Stimulated activated CD4-positive, alpha-beta T cell treated with anti-CD3 and anti-CD28 coated beads, TNF-alpha, amount 100 ng/mL, for 48 hours (primary cell): ENCODE measurements at places on chromosomes 6 and 20.

GRCh38 chr6:85641897-85642773, 551 bp downstream of the SYNCRIP start:
- DNase-seq = peak; percentile 15

DNA sequence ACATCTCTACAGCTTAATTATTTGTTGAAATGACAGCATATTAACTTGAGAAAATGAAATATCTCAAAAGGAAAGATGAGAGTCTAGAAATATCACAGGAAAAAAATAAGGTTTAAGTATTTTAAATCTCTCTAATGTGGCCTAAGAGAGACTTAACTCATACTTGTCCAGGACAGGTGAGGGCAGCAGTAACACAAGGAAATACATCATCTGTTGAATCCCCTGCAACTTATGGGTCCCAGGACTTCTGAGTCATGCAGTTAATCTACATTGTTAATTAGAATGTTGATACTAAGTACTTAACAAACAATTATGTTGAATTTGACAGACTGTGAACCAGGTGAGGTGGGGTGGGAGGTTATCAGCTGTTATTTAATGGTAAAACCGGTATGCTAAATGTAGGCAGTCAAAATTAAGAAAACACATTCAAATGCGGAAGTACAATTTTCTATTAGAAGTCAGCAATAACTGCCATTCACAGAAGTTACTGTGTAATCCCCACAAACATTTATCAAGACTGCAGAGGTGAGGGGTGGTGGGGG, 87.9 kb downstream of the CEP57L1 start:
- no peak for DNase-seq

DNA sequence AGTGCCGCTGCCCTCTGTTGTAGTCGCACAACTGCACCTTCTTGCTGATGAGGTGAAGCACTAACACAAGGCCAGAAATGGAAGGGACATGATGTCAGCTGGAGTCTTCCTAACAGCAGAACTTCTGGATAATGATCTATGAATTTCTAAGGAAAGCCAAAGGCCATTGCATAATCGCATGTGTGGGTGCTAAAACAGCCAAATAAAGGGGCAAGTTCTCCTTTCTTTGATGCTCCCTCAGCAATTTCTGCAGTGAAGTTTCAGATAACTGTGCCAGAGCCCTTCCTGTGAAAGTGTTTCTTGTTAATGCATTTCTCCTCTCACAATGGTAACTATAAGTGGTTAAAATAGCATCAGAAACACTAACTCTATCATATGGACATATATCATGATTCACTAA, 8.0 kb upstream of the F13A1 start:
- no peak for DNase-seq

- DNase-seq = no peak
These were observed 817 bp downstream of the ME1 start for GRCh38 chr6:83429857-83430610.

- DNase-seq = no peak
These were observed 296.3 kb downstream of the OGFRL1 start for GRCh38 chr6:71584712-71585436.

DNA sequence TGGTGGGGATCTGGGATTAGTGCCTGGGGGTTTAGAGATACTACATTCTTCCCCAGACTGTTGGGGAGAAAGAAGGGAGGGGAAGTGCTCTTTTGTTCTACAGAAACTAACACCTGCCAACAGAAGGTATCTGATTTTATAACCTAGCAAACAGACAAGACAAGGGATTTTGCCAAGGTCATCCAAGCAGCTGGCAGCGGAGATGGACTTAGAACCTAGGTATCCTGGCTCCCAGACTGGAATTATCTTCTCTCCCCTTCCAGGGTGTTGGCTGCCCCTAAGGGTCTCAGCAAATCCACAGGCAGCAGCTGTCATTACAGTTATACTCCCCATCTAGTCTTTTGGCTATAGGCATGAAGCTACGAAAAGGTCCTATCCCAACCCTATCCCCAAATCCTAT, 8.4 kb downstream of the SDC4 start:
- no peak for DNase-seq

GRCh38 chr6:21984135-21984534, 312.7 kb downstream of the PRL start:
- DNase-seq = no peak

GRCh38 chr20:56833427-56833826, 204.3 kb downstream of the TFAP2C start:
- DNase-seq = no peak

DNA sequence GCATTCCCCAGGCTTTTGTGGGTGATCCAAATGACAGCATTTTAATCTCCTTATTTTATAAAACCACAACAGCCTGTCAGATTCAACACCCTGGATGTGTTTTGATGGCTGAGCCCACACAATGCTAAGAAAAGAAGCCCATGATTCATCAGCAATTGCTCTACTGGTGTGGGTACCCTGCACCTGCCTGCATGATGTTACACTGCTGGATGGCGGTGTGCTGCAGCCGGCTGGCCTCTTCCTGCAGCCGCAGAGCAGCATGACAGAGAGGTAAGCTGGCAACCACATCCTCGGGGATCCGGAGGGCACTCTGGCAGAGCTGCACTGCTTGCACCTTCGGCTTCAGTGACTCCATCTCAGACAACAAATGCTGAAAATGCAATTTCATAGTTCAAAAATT, 327.5 kb downstream of the SYNE1 start:
- DNase-seq = peak; percentile 73

- no peak for DNase-seq
These were observed 37.6 kb upstream of the PHIP start for GRCh38 chr6:79115553-79116182.

DNA sequence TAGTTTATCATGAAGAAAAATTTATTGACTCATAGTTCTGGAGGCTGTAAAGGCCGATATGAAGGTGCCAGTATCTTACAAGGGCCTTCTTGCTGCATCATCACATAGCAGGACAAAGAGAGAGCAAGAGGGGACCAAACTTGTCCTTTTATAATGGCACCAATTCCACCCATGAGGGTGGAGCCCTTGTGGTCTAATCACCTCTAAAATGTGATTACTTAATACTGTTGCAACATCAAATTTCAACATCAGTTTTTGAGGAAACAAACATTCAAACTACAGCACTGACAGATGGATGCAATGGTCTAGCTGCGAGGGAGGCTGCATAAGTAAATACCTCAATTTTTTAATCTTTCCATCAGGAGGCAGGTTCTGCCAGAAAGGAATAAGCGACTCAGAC, 76.7 kb upstream of the LAMA2 start:
- DNase-seq = no peak

GRCh38 chr20:33655164-33655563, 7.0 kb upstream of the C20orf144 start:
- DNase-seq = no peak

- DNase-seq = no peak
These were observed 53.6 kb downstream of the MDGA1 start for GRCh38 chr6:37643851-37644672.

GRCh38 chr6:106421496-106421895, 61.0 kb downstream of the CRYBG1 start:
- no peak for DNase-seq

DNA sequence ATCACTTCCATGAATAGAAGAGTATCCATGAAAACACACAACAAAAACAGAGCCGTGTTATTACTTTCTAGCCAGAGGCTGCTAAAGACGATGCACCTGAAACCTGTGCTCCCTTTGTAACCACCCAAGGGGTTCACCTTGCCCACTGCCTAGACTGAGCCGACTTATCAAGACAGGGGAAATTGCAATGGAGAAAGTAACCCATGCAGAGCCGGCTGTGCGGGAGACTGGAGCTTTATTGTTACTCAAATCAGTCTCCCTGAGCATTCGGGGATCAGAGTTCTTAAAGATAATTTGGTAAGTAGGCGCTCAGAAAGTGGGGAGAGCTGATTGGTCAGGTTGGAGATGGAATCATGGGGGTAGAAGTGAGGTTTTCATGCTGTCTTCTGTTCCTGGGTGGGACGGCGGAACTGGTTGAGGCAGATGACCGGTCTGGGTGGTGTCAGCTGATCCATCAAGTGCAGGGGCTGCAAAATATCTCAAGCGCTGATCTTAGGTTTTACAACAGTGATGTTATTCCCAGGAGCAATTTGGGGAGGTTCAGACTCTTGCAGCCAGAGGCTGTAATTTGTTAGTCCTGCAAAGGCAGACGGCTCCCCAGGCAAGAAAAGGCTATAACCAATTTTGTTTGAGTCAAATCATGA, 366.6 kb downstream of the PREX1 start:
- DNase-seq = no peak

DNA sequence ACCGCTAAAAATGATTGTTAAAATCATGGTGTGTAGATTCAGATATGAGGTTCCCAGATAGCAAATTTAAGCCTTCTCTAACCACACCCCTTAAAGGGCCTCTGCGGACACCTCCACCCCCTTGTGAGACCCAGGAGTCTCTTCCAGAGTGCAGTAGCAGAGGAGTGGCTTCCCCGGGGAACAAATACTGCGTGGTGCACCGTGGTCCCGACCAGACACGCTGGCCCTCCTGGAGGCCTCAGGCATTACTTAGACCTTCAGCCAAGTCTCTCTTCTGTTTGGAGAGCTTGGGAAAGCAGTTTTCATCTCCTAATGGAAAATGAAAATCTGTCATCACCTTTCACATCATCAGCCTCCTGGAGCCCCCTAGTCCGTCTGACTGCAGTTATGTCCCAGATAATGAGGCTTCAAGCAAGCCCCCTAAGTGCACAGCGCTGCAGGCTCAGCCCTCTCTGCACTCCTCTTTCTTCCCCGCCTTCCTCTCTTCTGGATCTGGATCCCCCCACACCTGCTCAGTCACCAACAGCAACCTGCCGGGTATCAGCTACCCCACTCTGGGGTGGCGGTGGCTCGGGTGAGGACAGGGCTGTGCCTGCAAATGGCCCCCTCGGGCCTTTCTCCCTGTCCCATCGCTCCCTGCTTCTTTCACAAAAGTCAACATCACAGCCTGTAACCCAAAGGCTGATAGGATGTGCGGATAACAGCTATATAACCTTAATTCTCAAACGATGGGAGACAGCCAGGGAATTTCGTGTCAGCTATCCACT, 58.8 kb upstream of the TAGAP start:
- DNase-seq = no peak

DNA sequence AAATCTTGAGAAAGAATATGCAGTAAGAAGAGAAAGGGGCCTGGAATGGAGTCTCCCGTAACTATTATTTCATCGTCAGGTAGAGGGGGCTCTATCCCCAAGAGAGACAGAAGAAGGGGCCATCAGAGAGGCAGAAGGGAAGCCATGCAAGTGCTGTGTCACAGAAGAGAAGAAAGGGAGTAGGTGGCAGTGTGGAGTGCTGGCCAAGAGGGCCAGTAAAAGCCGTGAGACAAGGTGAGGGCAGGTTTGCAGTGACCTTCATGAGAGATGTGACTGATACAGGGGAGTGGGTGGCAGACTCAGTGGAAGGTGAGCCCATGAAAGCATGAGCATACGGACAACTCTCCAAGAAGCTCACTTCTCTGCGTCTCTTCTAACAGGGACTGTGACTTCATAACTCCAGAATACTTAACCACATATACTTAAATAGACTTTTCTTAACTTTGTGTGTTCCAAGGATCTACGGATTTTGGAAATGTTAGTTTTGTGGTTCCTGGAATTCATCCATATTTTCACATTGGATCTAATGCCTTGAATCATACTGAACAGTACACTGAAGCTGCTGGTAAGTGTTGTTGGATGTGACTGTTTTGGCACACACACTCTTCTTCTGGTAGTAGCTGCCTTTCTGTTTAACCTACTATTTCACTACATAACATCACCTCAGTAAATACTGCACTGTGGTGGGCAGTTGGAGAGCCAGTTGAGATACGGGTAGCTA, 15.6 kb downstream of the PM20D2 start:
- DNase-seq = no peak

DNA sequence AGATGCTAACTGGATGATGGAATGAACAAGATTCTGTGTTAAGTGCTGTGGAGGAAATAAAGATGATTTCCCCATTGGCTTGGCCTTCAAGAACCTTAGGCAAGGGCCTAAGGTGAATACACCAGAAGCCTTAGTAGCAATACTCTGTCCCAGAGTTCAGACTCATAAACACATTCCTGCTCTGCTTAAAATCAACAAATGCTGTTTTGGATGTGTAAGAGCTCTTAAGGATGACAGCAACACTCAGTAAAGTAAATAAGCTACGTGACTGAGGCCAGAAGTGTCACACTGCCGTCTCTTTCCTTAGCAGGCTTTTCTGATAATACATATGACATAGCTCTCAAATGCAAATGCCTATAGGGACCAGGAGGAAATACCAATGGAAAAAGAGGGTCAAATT, 90.6 kb downstream of the EYA2 start:
- DNase-seq = no peak

GRCh38 chr20:17897566-17898307, 70.9 kb downstream of the SNX5 start:
- DNase-seq = no peak

DNA sequence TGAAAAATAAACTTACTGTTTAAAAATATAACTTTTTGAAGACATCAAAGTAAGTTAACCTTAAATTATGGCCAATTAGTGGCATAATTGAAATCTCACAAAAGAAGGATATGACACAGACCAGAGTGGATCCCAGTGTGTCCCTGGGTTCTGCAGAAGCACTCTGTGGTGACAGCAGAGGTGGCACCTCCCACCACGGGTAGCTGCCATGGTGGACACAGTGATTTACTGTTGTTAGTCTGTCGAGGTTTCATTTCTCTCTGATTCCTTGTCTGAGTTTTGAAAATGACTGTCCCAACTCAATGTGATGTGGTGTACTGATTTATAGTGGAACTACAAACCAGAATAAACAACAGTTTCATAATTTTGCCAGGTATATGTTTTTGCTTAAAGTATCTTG, 76.5 kb downstream of the TULP4 start:
- DNase-seq = no peak

GRCh38 chr6:89475101-89475500, 42.1 kb downstream of the ANKRD6 start:
- no peak for DNase-seq

GRCh38 chr6:131117878-131118277, 17.4 kb upstream of the AKAP7 start:
- no peak for DNase-seq

DNA sequence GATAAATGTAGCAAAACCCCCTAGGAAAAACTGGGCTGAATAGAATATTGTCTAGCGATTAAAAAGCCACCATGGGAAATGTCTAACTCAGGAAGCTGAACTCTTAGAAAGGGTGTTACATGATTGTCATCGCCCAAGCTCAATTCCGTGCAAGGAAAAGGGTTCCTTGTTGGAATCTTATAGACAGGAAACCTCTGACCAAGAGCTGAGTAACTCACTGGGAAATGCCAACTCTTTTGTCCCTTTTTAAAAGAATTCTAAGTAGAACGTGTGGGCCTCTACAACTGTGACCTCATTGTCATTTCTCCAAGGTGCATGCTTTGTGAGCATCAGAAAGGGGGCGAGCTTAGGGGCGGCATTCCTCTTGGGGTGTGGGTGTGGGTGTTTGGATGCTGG, 88.1 kb downstream of the SYNJ2 start:
- no peak for DNase-seq

GRCh38 chr6:63278916-63279315, 40.9 kb downstream of the LGSN start:
- no peak for DNase-seq

DNA sequence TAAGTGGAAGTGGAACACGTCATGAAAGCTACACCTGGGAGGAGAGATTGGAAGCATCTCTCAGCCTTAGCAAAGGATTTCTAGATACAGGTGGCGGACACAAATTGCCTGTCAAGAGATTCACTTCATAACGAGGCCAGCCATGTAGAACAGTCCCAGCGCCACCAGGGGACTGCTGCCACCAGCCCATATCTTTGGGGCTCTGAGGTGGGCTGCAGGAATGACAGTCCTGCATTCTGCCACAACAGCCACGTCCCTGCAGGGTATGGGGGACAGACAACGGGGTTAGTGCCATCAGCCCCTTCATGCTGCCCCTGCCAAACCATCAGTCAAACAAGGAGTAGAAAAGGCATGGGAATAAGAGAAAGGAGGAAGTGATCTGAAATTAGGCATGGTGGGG, 81.2 kb upstream of the SASH1 start:
- DNase-seq = no peak
